RWPE2 (cell line): ENCODE measurements at places on chromosomes 12 and 14.
A peak's percentile ranks its signal among the peaks of the same experiment; 100 is the strongest.

DNA sequence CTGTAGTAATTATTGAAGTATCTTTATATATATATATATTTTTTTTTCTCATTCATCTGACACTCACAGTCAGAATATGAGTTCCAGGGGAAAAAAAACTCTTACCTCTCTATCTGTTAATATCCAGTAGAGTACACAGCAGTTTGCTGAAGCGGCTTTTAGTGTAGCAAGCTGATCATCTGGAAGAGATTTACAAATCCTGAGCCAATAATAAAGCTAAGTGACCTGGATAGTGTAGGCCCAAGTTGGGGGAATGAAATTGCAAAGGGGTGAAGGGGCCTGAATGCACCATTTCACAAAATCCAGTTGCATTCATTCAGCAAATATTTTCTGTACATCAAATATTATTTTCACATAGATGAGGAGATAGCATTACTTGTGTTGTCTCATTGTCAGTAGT, 234.6 kb upstream of the FLRT2 start:
- no peak for DNase-seq

DNA sequence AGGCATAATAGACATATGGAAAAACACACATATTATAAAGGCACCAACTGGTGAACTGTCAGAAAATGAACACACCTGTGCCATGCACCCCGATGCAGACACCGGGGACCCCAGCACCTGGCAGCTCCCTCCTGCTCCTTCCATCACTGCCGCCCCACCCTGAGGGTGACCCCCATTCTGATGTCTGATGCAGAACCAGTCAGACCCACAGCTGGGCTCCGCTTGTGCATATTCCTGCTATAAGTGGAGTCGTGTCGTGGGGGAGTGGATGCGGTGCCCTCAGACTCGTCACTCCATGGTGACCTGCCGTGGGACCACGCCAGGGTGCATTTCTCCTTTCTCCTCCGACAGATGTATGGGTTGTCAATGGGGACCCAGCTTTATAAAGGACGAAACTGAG, 45.7 kb upstream of the MEG3 start:
- peak; percentile 66 for DNase-seq

GRCh38 chr12:126362964-126363363, 1297.7 kb downstream of the AACS start:
- DNase-seq: no peak

DNA sequence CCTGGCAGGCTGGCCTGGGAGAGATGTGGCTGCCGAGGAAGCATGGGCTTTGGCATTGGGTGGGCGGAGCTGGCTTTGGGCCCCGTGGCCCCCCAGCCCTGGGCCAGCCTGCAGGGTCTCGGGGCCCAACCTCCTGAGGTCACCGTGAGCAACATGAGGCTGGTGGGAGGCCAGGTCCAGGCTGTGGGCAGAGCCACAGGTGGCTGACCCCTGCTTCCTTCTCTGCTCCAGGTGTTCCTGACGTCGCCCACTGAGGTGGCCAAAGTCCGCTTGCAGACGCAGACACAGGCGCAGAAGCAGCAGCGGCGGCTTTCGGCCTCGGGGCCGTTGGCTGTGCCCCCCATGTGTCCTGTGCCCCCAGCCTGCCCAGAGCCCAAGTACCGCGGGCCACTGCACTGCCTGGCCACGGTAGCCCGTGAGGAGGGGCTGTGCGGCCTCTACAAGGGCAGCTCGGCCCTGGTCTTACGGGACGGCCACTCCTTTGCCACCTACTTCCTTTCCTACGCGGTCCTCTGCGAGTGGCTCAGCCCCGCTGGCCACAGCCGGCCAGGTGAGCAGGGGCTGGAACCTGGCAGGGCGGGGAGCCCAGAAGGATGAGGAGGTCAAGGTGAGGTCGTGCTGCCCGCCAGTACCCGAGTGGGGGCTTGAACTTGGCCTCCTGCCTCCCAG, 5.5 kb downstream of the SLC25A47 start:
- no peak for DNase-seq

- DNase-seq: no peak
Measured at GRCh38 chr14:76826122-76826521, at the start of gene LRRC74A. Gene LRRC74A (plus strand): TSS chr14:76826408. CDS start chr14:76826698, 290 bp downstream.
